ENCODE measurements at places on chromosomes 6 and 20.

DNA sequence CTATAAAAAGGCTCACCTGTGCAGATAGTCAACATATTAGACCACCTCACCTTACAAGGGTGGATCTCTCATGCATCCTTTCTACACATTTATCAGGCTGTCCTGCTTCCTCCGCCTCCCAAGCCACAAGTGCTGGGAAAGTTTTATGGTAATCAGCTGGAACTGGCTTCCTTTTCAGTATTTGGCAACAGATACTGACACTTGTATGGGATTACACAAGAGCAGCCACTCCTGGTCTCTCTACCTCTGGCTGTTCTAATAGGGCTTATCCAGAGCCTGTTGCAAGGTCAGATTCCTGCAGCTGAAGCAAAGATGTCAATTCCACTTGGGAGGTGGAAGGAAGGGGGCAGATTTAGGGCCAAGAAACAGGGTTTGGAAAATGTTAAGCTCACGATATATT lies 503 bp upstream of the GPLD1 start:
- DNase-seq, result no peak

- no peak for DNase-seq
Observed at GRCh38 chr20:11796026-11796425, 121.7 kb upstream of the BTBD3 start.

DNA sequence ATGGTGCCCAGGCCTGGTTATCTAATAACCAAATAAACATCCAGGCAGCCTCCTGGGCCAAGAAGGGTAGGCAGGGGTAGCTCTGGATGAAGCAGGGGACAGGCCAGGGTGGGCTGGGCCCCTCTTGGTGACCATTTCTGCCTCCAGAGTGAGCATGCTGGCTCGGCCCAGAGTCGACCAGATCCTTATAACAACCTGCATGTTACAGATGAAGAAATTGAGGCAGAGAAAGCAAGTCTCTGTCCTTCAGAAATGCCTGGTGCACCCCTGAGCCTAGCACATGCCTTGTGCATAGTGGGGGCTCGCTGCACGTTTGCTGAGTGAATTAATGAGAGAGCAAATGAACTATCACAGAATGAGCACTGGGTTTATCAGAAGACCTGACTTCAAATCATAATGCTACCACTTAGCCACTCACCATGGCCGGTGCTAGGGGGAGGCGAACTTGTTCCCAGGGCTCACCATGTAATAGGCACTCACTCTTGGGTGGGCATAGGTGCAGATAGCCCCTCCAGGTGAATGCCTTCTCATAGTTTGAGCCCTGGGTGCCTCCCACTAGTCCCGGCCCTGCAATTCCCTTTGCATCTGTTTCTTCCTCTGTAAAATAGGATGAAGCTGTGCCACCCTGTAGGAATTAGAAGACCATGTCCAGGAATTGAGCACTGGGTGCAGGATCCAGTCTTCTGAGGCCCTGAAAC lies 3.8 kb upstream of the APCDD1L start:
- DNase-seq, result no peak

- DNase-seq, result no peak
Observed at GRCh38 chr20:57257701-57258453, 8.6 kb downstream of the BMP7 start.

GRCh38 chr6:47241742-47242482 lies 67.8 kb downstream of the TNFRSF21 start:
- no peak for DNase-seq

- no peak for DNase-seq
Observed at GRCh38 chr6:75374961-75375400, 90.4 kb upstream of the TMEM30A start.

- DNase-seq, result no peak
Observed at GRCh38 chr6:154606860-154607259, 96.4 kb upstream of the CNKSR3 start.

Measured in dorsolateral prefrontal cortex (tissue), 122 donors.